ENCODE measurements at places on chromosomes 11 and 22. TPM values are rescaled to one million over a fixed set of nuclear protein-coding genes. Genes with fewer than 3 reads are reported as not detected.

- peak; percentile 31 for DNase-seq
Measured at GRCh38 chr22:30305519-30305905, 16.2 kb upstream of the CASTOR1 start.

TENM4 gene
- 27.2 TPM for total RNA-seq

DNA sequence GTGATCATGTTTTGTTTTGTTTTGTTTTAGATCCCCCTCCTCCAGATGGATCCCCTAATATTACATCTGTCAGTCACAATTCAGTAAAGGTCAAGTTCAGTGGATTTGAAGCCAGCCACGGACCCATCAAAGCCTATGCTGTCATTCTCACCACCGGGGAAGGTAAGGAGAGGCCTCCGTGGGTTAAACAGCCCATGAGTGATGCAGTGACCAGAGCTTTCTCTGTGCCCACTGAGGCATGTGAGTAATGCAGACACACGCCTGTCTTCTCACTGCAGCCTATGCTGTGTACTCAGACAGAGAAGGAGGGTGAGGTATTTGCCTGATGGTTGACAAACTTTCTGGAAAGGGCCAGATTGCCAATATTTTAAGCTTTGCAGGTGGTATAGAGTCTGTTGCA, 73.7 kb upstream of the OR4B1 start:
- DNase-seq, result no peak

DNA sequence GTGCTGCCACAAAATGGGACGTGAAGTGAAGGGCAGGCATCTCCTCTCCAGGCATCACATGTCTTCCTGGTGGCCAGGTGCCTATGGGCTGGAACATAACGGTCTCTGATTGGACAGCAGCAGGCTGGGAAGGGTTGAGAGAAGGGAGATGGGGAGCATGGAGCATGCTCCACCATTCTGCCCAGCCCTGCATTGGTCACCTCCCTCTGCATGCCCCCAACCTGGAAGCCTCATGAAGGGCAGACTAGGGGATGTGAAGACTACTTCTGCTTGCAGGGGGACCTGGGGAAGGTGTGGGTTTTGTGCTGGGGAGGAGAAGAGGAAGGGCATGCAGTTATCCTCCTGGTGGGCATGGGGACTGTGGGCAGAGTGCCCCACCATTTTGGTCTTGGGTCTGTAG, 782.2 kb downstream of the TBC1D22A start:
- no peak for DNase-seq

Measured in skin of body (tissue), 3 donors.